ENCODE measurements at places on chromosomes 5 and 9. TPM values are rescaled to one million over a fixed set of nuclear protein-coding genes. Genes with fewer than 3 reads are reported as not detected.

The SCGB3A2 gene
- not detected for total RNA-seq

DNA sequence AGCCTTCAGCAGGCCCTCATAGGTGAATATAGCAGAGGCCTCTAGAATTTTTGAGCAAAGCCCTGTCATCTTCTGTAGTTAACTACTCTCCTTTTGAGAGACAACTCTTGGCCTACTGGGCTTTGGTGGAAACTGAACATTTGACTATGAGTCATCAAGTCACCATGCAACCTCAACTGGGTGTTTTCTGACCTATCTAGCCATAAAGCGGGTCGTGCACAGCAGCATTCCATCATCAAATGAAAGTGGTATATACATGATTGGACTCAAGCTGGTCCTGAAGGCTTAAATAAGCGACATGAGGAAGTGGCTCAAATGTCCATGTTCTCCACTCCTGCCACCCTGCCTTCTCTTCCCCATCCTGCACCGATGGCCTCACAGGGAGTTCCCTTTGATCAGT is 1115.5 kb downstream of the TAF11L14 start:
- DNase-seq: no peak
- H3K4me3 ChIP-seq: no peak overlapping the region

- DNase-seq: peak; percentile 45
- H3K27ac ChIP-seq: no peak overlapping the region
- no peaks in the 10 kb centered on the region for H3K36me3 ChIP-seq
- H3K4me3 ChIP-seq: no peak overlapping the region
- no peaks in the 10 kb centered on the region for H3K4me1 ChIP-seq
Observed at GRCh38 chr5:151318850-151319732, 15.5 kb upstream of the SLC36A3 start.

DNA sequence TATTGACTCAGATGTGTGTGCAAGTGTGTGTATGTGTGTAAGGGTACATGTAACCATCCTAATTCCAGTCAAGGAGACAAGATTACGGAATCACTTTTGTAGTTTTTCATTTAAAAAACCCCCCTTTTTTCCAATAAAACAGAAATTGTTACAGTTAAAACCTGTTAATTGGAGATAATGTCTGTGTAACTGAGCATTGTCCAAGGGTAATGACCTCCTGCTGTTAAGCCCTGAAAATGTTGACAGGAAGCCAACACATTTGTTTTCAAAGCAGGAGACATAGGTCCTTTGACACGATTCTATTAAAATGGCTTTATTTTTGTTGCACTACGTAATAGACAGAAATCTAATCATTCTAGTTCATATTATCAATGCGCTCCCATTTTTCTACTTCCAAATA is 457.3 kb upstream of the ARRDC3 start:
- DNase-seq: no peak
- H3K36me3 ChIP-seq: no peaks in the 10 kb centered on the region
- H3K27me3 ChIP-seq: no peaks in the 10 kb centered on the region
- no peaks in the 10 kb centered on the region for H3K4me1 ChIP-seq
- H3K27ac ChIP-seq: no peak overlapping the region

The SLC36A2 gene
- 1.8 TPM for total RNA-seq

GRCh38 chr9:110619831-110620230 is 40.3 kb upstream of the SVEP1 start:
- H3K27me3 ChIP-seq: no peaks in the 10 kb centered on the region
- H3K27ac ChIP-seq: no peak overlapping the region
- no peak for DNase-seq
- H3K4me1 ChIP-seq: no peaks in the 10 kb centered on the region
- no peaks in the 10 kb centered on the region for H3K36me3 ChIP-seq

GRCh38 chr9:133101356-133102189 is 19.5 kb downstream of the RALGDS start:
- H3K36me3 ChIP-seq: peaks cover 2% of the 10 kb centered on the region
- H3K4me3 ChIP-seq: no peak overlapping the region
- no peak overlapping the region for H3K27ac ChIP-seq
- DNase-seq: peak; percentile 35

All from kidney (tissue), 22 donors.